AG04450 (cell line): ENCODE measurements at places on chromosomes 11 and 22.
A peak's percentile ranks its signal among the peaks of the same experiment; 100 is the strongest.

- DNase-seq, result no peak
These were observed 4.0 kb downstream of the NLRX1 start for GRCh38 chr11:119172513-119172912.

DNA sequence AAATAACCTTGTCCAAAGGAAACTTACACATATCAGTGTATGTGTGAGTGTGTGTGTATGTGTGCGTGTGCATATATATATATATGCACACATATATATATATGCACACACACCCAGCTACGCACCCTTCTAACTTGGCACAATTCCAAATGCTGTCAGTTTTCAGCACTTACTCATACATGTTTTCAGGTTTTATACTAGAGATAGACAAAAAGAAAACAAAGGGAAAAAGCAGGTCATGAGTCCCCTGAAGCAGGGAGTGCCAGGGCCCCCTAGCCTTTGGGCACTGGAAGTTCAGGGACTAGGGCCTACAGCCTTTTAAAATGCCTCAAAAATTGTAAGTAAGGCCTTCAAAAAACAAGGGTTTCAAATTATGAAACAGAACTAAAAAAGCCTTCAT, 265.4 kb downstream of the CADM1 start:
- no peak for DNase-seq

DNA sequence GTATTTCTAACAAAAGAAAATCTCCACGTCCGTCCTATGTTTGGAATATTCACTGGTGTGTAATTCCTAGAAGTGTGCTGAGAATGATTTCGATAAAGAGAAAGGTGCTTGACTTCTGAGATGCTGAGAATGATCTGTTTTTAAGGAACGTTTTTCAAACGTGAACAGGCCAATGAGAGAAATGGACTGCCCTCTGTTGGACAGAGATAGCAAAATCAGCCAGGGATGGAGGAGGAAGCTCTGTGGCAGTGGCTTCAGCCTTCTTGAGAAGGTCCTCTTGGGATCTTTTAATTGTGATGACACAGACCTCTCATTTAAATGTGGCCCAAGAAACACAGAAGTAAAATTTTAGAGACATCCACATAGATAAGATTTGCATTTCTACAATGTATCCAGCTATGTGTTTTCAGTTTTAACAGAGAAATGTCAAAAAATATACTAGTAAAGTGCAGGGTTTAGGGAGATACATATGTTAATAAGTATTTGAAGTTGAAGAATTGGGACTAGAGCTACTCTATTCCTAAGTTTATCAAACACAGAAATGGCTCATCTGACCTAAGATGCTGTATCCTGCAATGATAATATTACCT, 84.0 kb upstream of the RCN1 start:
- peak; percentile 6 for DNase-seq

DNA sequence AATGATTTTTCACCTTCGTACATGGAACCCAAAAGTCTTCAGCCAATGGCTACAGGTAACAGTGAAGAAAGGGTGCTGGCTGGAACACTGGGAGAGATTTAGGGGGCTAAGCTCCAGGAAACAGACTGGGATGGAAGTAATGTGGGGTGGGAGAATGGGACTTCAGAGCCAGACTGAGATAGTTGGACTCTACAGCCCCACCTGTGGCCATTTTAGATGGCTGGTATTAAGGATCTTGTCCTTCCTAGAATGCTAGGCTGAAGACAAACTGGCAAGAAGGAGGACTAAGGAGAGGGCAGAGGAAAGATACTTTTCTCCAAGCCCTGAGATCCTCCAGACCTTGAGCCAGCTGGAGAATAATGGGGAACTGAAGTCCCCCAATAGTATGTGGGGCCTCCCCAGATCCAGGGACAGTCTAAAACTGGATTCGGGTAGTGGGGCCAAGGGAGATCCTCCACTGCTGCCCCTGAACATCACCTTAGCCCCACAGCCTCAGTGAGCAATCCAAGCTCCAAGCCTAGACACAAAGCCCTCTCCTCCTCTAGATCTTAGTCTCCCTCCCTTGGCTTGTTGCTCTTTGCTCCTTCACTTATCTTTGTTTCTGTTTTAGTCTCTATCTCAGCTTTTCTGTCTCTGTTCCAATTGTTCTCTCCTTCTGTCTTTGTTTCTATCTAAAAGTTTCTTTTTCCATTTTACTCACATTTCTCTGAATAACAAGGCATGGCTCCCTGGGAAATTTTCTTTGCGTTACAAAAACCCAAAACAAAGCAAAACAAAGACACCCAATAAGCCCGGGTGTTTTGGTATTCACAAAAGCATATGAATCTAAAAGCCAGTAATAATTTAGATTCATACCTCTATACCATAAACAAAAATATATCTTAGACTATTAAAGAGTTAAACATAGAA, 16.2 kb upstream of the RRAS2 start:
- no peak for DNase-seq

GRCh38 chr11:45736424-45736823, 68.5 kb upstream of the SLC35C1 start:
- DNase-seq, result no peak

DNA sequence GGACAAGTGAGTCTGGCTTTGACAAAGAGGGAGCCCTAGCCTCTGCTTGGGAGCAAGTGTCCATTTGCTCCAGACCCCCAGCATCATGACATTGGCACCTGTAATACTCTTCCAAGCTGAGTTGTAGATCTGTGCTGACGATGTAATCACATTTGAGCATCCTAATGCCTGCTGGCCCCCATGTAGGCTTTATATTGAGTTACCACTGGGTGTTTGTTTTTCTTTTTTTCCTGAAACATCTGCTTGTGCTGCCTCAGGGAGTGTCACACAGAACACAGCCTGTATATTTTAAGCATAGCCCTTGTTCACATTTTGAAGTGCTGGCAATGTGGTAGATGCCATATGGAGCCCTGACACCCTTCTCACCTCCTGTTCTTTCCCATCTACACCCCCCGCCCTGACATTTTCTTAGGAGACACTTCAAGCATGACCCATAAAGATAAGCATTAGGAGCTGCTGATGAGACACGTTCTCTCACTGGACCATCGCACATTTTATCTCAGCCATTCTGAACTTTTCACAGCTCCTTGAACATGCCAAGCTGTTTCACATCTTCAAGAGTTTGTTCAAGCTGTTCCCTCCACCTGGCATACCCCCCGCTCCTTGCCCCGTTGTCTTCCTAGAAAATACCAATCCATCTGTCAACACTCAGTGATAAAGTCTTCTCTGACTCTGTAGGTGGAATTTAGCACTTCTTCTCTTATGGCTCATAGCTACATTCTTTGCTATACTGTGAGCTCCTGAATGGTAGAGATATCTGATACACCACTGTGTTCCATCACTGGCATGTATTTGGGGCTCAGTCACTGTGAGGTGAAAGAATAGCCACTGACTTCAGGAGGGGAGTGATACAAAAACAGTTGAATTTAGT, 128.7 kb downstream of the TRIM44 start:
- peak; percentile 16 for DNase-seq

GRCh38 chr11:120467627-120468026, 43.9 kb upstream of the GRIK4 start:
- DNase-seq, result no peak
